ENCODE measurements at places on chromosomes 3 and 15.

DNA sequence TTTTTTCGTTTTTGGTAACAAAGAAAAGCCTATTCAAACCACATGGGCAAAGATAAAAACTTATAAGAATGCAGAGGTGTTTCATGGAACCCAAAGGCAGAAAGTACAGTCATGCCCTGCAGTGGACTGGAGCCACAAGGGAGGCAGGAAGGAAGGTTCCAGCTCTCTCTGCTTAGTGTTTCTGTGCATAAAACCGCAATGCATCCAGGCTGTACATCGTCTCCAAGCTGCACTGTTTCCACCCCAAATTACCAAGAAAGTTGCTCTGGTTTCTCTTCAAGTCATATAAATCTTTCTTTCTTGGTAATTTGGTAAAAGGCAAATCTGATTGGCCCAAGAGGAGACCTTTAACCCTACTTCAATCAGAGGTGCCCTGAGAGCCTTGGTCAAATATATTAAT lies 15.8 kb downstream of the TRAT1 start:
- DNase-seq, result peak; percentile 53

DNA sequence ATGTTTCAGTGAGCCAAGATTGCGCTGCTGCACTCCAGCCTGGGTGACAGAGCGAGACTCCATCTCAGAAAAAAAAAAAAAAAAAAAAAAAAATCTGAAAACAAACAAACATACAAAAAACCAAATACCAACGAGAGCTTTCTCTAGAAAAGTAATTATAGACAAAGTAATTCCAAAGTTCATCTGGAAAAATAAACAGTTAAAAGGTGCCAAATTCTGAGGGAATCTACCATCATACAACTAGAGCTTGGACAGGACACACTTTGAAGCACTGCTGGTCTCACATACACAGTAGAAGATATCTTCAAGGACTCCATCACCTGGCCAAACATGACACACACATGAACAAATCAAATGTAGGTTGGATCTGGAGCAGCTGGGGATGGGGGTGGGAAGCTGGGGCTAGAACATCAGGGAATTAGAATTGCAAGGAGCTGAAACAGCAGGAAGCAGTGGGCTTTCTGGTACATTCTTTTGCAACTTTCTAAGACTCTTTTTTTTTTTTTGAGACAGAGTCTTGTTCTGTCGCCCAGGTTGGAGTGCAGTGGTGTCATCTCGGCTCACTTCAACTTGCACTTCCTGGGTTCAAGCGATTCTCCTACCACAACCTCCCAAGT lies 41.1 kb upstream of the CTSH start:
- no peak for DNase-seq

- DNase-seq, result no peak
Observed at GRCh38 chr3:108189440-108189839, 32.8 kb downstream of the IFT57 start.

DNA sequence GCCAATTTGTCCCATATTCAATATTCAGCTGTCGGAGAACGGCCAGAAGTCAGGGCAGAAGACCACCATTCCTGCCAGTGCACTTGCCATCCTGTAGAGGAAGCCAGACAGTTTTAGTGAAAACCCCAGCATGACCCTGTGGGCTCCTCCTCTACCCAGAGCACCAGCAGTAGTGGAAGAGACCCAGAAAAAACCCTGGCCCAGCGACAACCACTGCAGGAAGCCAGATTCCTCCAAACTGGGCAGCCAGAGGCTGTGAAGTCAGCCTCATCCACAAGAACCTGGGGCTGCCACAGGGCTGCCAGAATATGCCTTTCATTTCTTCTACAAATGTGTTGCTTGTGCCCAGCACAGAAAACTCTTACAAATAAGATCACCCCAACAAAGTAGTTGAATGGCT lies 67.3 kb downstream of the HMCES start:
- no peak for DNase-seq

- no peak for DNase-seq
Observed at GRCh38 chr3:29347412-29347811, 66.5 kb downstream of the RBMS3 start.

- DNase-seq, result no peak
Observed at GRCh38 chr15:75952525-75952924, 48.8 kb downstream of the FBXO22 start.

DNA sequence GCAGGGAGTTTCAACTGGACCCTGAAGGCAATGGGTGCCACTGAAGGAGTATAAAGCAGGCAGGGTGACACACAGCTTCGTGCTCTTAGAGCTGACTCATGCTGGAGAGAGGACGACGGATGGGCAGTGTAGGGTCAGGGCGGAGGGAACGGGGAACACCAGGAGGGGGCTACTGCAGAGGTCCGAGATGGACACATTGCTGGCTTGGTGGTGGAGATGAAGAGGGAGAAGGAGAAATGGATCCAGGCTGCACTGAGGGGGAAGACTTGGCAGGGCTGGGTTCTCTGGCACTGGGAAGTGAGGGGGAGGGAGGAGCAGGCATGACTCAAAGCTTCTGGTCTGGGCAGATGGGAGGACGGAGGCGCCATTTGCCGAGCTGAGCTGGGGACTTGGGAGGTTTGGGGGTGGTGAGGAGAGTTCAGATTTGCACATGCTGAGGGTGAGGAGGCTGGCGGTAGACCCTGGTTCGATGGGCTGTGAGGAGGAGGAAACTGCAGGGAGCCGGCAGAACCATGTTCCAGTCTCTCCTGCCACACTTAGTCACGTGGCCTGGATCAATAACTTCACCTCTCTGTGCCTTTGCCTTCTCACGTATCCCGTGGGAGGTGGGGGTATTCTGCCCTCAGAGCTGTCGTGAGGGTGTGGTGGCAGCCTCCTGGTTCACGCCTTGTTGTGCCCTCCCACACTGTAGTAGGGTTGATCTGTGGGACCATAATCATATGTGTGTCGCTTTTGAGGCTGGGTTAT lies 4.6 kb upstream of the KCTD6 start:
- DNase-seq, result no peak

DNA sequence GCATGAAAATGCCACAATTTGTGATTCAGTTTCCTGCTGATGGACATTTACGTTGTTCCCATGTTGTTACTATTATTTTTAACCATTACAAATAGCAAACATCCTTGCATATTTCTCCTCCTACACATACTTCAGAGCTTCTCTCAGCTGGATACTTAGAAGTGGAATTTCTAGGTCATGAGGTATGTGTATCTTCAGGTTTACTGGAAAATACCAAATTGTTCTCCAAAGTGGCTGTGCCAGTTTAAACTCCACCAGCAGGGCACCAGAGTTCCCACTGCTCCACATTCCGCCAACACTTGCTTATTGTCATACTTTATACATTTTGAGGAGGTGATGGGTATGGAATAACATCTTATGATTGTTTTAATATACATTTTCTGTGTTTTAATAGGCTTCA lies 45.7 kb downstream of the PRR23E start:
- no peak for DNase-seq

- peak; percentile 34 for DNase-seq
Observed at GRCh38 chr3:159763011-159763601, 225.5 kb upstream of the IL12A start.

DNA sequence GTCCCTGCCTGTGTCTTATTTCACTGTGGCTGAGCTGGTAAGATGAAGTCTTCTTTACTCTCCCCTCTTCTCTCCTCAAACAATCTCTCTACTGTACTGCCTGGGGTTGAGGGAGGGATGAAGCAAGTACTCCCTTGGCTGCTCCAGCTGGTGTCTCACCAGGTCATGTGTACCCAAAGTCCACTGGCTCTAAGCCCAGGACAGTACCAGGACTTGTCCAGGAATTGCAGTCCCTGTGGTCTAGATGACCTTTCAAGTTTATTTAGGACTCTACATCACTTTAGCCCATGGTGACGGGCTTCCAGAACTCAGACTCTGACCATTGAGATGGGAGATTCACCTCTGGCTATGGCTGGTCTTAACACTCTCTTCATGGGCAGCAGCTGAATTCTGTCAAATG lies 17.5 kb upstream of the SLC27A2 start:
- DNase-seq, result no peak

DNA sequence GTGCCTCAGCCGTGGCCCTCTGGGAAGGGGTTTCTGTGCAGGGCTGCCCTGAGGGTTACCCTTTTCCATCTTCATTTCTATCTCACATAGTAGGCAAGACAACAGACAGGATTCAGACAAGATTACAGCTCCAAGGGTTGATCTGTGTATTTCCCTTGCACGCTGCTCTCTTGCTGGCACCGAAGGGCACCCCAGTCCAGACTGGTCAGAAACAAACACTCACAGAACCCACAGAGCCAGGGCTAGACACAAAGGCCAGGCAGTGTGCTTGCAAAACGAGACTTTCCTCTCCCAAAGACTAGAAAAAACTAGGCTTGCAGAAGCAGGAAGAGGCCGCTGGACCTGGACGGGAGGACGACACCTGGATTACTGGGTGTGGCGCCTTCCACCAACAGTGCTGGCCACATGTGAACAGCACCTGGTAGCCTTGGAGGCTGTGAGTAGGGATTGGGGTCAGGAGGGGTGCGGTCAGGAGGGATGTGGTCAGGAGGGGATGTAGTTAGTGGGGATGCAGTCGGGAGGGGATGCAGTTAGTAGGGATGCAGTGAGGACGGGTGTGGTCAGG lies 96.8 kb downstream of the BDH1 start:
- no peak for DNase-seq

DNA sequence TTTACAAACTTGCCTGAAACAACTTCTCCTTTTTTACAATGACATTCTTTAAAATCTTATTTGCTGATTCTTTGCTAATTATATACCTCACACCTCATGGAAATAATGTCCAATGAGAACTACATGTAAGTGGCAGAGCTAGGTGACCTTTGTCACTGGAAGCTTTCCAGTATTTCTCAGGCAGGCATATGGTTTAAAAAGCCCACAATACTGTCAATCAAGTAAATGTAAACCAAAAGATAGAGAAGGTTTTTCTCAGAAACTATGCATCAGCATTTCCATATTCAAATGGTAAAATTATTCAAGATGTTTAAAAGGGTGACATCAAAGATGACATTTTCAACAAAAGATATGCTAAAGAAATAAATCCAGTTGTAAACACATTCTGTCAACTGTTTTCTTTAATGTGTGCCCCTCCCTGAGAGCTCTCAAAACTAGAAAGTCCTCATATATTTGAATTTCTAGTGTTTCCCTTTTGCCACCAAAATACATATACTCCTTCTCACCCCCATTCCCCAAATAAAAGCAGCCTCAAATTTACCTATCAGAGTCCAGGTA lies 10.1 kb upstream of the STRIT1 start:
- no peak for DNase-seq

DNA sequence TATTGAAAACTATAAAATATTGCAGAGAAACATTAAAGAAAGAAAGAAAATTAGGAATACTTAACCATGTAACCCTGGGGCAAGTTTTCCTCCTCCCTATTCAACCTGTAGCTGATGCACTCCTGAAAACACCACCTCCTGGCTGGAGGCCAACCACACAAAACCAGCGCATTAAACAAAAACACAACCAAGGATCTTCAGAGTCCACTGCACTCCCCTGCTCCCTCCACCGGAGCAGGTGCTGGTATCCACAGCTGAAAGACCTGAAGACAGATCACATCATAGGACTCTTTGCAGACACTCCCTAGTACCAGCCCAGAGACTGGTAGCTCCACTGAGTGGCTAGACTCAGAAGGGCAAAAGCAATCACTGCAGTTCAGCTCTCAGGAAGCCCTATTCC lies 13.6 kb upstream of the ADAMTS17 start:
- no peak for DNase-seq
